NCI-H446 (cell line): ENCODE measurements at places on chromosomes 2 and 18.
A peak's percentile ranks its signal among the peaks of the same experiment; 100 is the strongest.

DNA sequence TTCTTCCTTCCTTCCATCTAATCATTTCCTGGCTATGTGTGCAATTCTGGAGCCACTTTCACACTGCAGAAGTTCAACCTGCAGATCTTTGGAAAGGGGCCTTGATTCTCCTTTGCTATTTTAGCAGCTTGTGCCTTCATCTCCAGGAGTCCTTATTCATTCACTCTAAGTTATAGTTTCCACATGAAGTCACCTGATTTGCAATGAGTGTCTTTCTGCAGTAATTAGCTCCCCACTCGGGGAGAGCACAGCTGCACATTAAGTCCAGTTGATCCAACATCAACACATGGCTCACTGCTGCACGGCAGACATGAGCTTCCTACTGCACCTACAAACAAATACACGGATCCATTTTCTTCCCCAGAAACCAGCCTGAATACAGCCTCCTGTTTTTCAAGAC lies 323.1 kb upstream of the TNP1 start:
- no peak for DNase-seq

- no peak for DNase-seq
Observed at GRCh38 chr2:180291552-180292421, 284.7 kb upstream of the CWC22 start.

- DNase-seq, result no peak
Observed at GRCh38 chr2:65503746-65504145, 71.3 kb upstream of the SPRED2 start.

DNA sequence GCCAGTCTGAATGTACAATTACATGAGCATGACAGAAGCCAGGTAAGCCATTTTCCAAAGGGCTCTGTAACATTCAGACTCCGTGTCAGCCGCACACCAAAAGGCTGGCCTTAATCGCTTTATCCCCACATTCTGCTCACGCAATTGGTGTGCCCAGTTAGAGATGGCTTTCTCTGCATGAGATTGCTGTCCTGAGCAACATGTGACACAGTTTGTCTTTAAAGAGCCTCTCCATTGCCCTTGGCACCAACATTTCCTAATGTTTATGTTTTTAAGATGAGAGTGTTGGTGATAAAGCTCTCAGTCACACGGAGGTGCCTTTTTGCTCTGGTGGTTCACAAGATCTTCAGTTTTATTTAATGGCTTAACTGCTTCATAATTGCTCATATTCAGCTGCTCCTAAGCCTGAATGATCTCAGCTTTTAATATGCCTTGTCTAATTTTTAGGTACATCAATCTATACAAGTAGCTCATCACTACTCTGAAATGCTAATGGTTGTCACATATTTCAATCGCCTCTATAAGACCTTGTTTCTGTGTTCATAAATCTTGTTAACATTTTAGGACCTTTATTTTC lies 164.8 kb upstream of the ACVR2A start:
- DNase-seq, result no peak

DNA sequence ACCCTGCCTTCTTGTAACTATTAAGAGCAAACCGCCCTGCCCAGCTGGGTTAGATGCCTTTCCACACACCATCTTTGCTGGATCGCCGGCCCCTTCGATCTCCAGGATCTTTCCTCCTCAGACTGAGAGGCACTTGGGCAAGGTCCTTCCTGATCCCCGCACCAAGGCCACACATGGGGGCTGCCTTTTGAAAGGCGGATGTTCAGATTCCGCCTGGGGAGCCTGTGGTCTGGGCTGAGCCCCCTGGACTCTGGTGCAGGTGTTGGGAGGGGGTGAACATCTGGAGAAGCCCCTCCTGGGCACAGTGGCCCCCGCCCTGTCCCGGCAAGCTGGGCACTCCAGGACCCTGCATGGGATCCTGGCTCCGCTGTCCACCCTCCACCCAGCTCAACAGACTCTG lies 135.4 kb upstream of the HDAC4 start:
- DNase-seq, result no peak

DNA sequence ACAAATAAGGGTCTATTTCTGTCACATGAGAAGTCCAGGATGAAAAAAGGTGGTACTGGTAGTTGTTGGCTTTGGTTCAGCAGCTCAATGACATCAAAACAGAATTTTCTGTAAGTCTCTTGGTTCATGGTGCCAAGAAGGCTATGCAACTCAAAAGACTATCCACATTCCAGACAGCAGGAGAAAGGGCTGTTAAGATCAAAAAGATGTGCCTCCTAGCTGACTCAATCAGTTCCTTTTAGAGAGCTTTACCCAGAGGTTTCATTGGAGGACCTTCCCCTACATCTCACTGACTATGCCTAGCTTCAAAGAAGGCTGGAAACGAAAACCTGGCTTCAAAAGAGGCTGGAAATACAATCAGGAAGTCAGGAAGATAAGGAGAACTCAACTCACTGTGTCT lies 98.0 kb downstream of the DYM start:
- no peak for DNase-seq

GRCh38 chr2:159738509-159739390 lies 26.4 kb downstream of the MARCHF7 start:
- no peak for DNase-seq

DNA sequence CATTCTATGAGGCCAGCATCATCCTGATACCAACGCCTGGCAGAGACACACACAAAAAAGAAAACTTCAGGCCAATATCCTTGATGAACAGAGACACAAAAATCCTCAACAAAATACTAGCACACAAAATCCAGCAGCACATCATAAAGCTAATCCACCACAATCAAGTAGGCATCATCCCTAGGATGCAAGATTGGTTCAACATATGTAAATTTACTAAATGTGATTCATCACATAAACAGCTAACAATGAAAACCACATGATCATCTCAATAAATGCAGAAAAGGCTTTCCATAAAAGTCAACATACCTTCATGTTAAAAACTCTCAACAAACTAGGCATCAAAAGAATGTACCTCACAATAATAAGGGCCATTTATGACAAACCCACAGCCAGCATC lies 65.3 kb downstream of the WDPCP start:
- DNase-seq, result no peak

- DNase-seq, result no peak
Observed at GRCh38 chr2:118296663-118297062, 208.4 kb downstream of the INSIG2 start.

DNA sequence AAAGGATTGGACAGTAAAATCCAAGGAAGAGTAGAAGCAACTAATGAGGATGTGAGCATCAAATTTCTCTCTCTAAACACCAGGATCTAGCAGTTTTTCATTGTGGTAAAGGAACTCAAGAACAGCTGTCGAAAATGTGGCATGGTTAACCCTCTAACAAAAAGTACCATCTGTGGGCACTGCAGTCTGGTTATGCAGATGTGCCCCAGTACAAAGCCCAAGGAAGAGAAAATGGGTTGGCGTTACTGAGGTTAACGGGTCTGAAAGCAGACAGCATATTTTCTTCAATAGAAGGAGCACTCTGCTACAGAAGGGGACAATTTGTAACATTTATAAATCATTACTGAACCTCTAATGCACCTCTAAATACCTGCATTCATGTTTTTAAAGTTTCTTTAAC lies 253.0 kb upstream of the HNRNPA3 start:
- no peak for DNase-seq

GRCh38 chr18:78618726-78619125 lies 360.9 kb upstream of the SALL3 start:
- no peak for DNase-seq

- DNase-seq, result no peak
Observed at GRCh38 chr2:227280895-227281294, 44.2 kb upstream of the MFF start.

DNA sequence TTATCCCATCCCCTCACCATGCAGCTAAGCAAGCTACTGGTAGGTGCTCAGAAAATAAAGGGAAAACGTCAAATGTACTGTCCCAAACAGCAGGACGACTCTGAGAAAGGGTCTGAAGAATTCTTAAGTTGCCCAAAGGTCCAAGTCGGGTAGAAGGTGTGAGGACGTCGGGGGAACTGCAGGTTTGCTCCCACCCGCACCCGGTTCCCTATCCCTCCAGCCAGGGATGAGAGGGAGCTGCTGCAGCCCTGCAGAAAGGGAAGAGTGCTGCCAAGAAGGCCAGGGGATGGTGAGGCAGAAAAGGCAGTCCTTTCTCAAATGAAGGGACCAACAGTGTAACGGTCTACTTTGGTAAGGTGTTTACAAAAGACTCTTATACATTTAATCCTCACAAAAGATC lies 6.9 kb upstream of the UCN start:
- no peak for DNase-seq

DNA sequence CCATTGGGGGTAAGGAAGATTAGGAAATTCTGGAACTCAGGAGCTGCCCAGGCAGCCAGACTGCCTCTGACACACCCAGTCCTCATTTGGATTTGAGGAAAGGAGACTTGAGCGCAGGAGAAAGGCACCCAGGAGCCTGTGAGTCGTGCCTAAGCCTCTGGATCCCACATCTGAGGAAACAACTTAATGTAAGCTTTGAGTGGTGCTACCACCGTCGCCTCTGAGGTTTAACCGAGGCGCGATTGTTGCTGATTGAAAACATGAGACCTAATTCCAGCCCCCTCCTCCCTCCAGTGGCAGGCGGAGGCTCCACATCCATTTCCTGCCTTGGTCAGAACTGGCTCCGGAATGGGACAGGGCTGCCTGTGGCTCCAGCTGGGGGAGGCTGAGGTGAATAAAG lies 176.7 kb upstream of the PKDCC start:
- no peak for DNase-seq

GRCh38 chr2:124131276-124131675 lies 106.2 kb downstream of the CNTNAP5 start:
- DNase-seq, result no peak

DNA sequence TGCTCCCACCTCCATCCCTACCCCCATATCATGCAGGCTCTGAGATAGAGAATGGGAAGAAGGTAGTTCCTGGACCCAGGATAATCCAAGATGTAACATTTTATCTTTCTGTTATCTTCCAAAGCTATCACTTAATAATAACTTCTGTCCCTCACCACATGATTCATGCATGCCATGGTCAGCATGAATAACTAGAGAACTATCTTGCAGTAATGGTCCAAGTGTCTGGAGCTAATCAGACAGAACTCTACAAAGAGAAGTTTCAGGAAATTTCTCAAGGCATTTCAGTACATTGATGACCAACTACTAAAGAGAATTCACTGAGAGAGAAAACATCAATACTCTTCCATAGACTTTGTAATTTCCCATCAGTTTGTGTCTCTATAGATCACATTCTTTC lies 1469.7 kb upstream of the PIK3C3 start:
- DNase-seq, result no peak

DNA sequence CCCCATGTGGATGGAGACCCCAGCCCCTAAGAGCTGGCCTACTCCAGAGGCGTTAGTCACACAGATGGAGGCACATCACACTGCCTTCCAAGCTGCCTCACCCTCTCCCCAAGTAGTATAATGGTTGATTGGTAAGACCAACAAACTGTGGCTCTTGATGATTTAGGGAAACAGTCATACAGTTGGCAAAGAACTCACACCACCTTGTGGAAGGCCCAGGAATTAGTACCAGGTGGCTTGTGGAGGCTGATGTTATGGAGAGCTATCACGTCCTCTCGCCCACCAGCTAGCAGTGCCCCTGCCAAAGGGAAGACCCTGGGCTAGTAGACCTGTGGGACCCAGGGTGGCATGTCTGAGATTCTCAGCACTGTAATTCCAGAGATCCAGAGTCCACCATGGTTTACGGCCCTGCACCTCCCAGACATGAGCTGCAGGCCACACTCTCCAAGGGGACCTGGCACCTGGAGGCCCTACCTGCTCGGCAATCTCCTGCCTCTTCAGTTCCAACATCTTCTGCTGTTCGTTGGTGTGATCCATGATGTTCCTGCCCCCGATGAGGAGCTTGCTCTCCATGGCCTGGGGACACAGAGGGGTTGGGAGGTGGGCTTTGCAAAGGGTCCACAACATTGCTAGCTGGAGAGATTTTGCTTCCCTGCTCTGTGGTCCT lies 26.3 kb downstream of the KIF3C start:
- no peak for DNase-seq

GRCh38 chr2:113875135-113875534 lies 14.8 kb upstream of the ACTR3 start:
- no peak for DNase-seq

DNA sequence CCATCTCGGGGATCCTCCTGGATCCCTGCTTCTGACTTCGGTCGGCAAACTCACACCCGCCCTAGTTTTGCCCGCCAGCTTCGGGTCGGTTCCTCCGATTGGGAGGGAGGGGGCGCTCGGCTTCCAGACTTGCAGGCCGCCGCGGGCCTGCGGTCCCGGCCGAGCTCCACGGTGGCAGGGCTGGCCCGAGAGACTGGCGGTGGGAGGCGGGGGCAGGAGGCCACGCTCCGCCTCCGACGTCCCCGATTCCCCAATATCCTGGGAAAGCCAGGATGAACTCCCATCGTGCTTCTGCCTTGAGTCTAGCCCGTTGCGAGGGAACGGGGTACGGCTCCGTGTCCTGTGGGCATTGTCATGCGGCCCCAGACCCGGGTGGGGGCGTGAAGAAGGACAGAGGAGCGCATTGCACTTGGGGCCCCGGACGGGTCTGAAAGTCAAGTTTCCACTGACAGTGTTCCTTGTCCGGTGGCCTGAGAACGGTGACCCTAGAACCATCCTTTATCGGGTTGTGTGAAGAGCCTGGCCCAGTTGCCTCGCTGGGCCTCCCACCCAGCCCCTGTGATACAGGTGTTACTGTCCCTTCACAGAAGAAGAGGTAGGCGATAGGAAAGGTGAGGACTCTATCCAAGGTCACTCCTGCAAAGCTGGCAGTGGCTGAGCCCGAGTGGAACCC lies 2.4 kb upstream of the INHBB start:
- DNase-seq, result peak; percentile 8

DNA sequence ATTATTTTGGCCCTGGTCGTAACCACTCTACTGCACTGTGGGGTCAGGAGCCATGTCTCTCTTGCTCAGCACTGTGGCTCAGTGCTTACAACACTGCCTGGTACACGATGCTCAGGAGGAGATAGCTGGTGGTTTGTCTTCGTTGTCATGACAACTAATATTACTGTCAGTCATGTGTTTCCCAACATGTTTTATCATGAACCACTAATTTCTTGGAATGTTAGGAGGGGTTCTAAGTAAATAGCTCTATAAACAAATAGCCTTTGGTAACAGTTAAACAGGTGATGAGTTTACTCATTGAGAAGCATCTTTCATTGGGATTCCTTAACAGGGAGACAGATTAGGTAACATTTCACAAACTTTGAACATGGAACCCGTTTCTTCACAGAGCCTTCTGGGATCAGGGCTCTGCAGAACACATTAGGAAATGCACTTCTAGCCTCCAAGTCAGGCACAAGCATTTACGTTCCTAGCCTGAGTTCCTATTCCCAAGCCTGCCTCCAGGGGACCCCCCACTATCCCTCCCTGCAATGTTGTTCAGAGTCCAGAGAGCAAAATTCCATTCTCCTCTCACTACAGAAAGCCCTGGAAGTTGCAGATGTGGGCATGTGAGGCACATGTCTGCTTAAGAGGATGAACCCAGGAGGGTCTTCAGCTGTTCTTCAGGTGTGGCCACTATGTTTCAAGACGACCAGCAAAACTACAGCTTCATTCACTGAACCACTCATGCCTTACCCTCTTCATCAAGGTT lies 6.4 kb upstream of the RBM44 start:
- no peak for DNase-seq
